ENCODE measurements at places on chromosomes 6 and 20. TPM values are rescaled to one million over a fixed set of nuclear protein-coding genes. Genes with fewer than 3 reads are reported as not detected.

DNA sequence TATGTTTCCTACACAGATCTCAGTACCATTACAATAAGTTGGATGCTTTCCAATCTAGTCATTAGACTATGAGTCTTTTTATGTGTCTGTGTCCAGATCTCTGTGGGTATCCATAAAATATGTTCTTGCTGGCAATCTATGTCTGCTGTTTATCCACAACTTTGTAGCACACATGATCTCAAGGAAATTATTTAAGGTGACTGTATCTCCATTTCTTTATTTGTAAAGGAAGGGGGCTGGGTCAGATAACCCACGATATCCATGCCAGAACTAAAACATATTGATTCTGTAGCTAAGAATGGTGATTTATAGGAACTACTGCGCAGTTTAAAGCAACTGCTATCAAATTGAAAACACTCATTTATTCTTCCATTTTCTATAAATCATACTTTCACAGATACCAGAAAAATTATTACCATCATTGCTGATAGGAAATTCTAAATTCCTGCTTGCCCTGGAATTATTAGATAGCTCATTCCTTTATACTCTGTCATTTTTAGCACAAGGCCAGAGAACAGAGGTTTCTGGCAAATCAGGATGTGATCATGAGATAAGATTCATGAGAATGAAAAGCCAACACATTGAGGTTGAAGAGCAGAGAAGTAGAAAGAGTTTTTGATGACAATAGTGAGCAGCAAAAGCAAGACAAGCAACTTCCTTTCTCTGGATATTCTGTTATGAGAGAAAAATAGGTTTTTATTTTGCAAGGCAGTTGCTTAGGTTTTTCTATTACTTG lies 851.4 kb upstream of the CITED2 start:
- H3K4me3 ChIP-seq, result no peak overlapping the region
- no peak for DNase-seq
- H3K27ac ChIP-seq, result no peak overlapping the region
- no peaks in the 10 kb centered on the region for H3K4me1 ChIP-seq
- H3K36me3 ChIP-seq, result no peaks in the 10 kb centered on the region

GRCh38 chr20:58883241-58883691 lies 30.8 kb downstream of the GNAS start:
- H3K4me3 ChIP-seq, result no peak overlapping the region
- no peaks in the 10 kb centered on the region for H3K36me3 ChIP-seq
- no peak for DNase-seq

- H3K27me3 ChIP-seq, result no peaks in the 10 kb centered on the region
- no peak overlapping the region for H3K4me3 ChIP-seq
- H3K36me3 ChIP-seq, result no peaks in the 10 kb centered on the region
- H3K4me1 ChIP-seq, result peaks cover 14% of the 10 kb centered on the region
- no peak for DNase-seq
- no peak overlapping the region for H3K27ac ChIP-seq
Observed at GRCh38 chr6:52616059-52616690, 39.3 kb upstream of the TRAM2 start.

- peak; percentile 74 for DNase-seq
- H3K27ac ChIP-seq, result no peak overlapping the region
- peak overlapping the region; percentile 4 for H3K4me3 ChIP-seq
Observed at GRCh38 chr6:34056305-34057108, 89.4 kb downstream of the GRM4 start.

DNA sequence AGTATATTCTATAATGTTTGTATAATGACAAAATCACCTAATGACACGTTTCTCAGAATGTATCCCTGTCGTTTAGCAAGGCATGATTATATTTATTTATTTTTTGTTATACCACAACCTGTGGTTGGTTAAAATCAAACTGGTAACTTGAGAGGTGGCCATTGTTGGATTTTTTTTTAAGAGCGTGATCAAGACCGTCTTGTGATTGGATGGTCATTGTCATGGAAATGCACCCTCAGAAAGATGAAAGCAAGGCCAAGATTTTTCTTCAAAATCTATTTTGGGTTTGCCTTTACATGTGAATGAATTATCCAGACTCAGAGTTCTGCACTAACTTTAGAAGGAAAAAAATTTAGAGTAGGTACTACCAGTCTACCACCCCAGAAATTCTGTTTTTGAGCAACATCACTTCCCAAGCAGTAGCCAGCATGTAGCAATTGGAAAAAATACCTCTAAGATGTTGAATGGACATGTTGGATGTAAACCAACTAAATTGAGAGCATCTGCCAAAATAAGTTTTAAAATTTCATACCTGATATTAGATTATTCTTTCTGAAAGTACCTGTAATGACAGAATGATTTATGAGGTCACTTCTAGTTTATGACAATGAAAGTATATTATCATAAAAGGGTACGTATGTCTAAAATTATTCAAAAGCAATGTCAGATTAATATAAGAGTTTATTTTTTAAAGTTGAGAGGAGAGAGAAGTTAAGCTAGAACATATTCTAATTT lies 50.8 kb downstream of the NCOA7 start:
- no peak overlapping the region for H3K4me3 ChIP-seq
- no peak for DNase-seq
- H3K4me1 ChIP-seq, result peaks cover 32% of the 10 kb centered on the region

- H3K27me3 ChIP-seq, result no peaks in the 10 kb centered on the region
- peaks cover 74% of the 10 kb centered on the region for H3K4me1 ChIP-seq
- no peak for DNase-seq
Observed at GRCh38 chr20:1390581-1391403, 2.1 kb downstream of the FKBP1A start.

DNA sequence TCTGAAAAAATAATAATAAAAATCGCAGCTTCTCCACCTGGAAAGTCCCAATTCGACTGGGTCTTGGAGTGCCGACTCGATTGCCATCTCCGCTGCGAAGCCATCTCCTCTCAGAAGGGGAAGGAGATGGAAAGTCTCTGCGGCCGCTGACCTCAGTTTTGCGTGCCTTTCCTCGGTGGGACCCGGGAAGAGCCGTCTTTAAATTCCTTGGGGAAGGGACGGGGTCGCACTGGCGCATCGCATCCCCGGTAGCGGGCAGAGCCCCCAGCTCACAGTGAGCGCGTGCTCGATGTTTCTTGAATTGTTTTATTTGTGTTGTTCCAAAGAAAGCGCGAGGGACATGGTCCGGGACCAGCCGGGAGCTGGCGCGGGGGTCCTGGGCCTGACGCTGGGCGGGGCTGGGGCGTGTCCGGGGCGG lies 270 bp upstream of the TIAM2 start:
- no peaks in the 10 kb centered on the region for H3K36me3 ChIP-seq
- peaks cover 30% of the 10 kb centered on the region for H3K27me3 ChIP-seq

DNA sequence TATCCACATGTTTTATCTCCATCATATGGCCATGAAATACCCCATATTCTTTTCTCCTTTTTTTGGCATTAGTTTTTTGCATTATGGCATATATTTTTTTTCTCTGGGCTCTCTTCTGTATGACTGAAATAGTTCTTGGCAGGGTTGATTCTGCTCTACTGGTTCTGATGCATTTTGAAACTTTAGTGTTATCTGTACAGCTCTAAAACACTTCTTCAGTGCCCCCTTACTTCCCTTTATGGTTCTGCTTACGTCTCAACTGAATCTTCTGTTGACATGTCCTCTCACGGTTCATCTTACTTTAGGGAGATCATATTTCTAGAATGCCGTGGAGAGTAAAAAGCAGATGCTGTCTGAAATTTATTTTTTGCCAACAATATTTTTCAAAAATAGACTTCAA lies 23.2 kb upstream of the TXNDC5 start:
- no peak overlapping the region for H3K4me3 ChIP-seq
- H3K27me3 ChIP-seq, result no peaks in the 10 kb centered on the region
- no peak for DNase-seq
- no peaks in the 10 kb centered on the region for H3K4me1 ChIP-seq
- H3K27ac ChIP-seq, result no peak overlapping the region

- no peaks in the 10 kb centered on the region for H3K36me3 ChIP-seq
- H3K27me3 ChIP-seq, result no peaks in the 10 kb centered on the region
- DNase-seq, result no peak
- no peak overlapping the region for H3K27ac ChIP-seq
- peaks cover 7% of the 10 kb centered on the region for H3K4me1 ChIP-seq
Observed at GRCh38 chr6:136083540-136083939, 166.6 kb downstream of the MTFR2 start.

GRCh38 chr20:13286052-13286451 lies 65.0 kb downstream of the ISM1 start:
- no peak for DNase-seq
- no peak overlapping the region for H3K27ac ChIP-seq
- no peak overlapping the region for H3K4me3 ChIP-seq
- H3K27me3 ChIP-seq, result no peaks in the 10 kb centered on the region

DNA sequence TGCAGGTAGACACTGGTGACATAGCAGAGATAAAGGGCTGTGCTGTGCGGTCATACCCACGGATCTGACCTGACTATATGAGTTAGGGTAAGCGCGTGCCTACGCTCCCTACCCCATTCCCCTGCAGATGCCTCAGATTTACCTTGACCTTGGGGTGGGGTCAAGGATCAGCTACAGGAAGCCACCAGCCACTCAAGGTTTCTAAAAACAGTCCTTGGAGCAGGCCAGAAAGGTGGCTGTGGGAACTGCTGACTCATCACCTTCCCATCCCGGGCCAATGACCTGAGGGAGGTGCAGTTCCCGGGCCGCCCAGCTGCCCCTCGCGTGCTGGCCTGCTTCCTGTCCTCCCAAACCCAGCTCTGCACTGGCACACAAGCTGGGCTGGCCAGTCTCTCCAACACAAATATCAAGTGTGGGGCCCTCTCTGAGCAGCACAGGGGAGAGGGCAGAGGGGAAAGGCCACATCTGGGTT lies 23.0 kb downstream of the KCNK5 start:
- no peaks in the 10 kb centered on the region for H3K36me3 ChIP-seq
- peaks cover 61% of the 10 kb centered on the region for H3K4me1 ChIP-seq
- H3K4me3 ChIP-seq, result no peak overlapping the region
- H3K27ac ChIP-seq, result peak overlapping the region; percentile 79
- peak; percentile 63 for DNase-seq
- no peaks in the 10 kb centered on the region for H3K27me3 ChIP-seq

DNA sequence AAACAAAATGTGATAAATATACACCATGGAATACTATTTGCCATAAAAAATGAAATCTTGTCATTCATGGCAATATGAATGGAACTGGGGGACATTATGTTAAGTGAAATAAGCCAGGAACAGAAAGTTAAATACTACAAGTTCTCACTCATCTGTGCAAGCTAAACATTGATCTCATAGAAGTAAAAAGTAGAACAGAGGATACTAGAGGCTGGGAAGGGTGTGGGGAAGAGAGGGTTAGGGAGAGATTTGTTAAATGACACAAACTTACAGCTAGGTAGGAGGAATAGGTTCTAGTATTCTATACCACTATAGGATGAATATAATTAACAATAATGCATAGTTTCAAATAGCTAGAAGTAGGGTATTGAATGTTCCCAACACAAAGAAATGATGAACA lies 61.0 kb downstream of the SLC22A2 start:
- H3K4me1 ChIP-seq, result no peaks in the 10 kb centered on the region
- no peaks in the 10 kb centered on the region for H3K36me3 ChIP-seq
- H3K27ac ChIP-seq, result no peak overlapping the region
- DNase-seq, result no peak

DNA sequence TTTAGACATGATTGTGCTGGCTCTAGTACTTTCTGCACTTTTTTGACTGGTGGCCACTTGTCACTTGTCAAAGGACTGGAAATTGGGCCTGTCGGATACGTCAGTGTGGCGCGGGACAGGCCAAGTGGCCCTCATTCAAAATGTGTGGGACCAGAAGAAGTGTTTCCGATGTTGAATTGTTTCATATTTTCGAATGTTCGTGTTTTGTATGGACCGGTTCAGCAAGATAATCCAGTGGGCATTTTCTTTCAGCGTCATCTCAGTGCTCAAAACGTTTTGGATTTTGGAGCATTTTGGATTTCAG lies 3.5 kb downstream of the KIF25 start:
- H3K27ac ChIP-seq, result no peak overlapping the region
- no peaks in the 10 kb centered on the region for H3K4me1 ChIP-seq
- no peak overlapping the region for H3K4me3 ChIP-seq
- DNase-seq, result peak; percentile 39
- H3K36me3 ChIP-seq, result no peaks in the 10 kb centered on the region
- peaks cover 7% of the 10 kb centered on the region for H3K27me3 ChIP-seq

DNA sequence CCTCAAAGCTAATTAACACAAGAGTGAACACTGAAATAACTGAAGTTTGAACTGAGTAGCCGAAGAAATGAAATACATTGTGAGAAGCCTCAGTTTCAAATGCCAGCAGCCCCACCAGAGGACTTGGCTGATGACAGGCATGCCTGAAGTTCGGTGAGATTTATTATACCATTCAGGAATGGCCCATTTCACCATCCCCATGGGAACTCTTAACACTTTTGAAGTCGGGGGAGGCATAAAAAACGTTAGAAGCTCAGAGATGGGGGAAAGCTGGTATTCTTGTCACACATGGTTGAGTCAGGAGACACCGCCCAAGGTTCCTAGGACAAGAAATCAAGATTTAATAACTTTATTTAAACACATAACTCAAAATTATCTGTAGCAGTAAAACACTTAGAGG lies 17.6 kb upstream of the SLC22A3 start:
- DNase-seq, result no peak
- no peak overlapping the region for H3K27ac ChIP-seq
- H3K36me3 ChIP-seq, result no peaks in the 10 kb centered on the region
- H3K4me3 ChIP-seq, result no peak overlapping the region
- H3K4me1 ChIP-seq, result no peaks in the 10 kb centered on the region

- peaks cover 19% of the 10 kb centered on the region for H3K4me1 ChIP-seq
- H3K4me3 ChIP-seq, result no peak overlapping the region
- H3K27ac ChIP-seq, result no peak overlapping the region
- H3K36me3 ChIP-seq, result peaks cover 17% of the 10 kb centered on the region
Observed at GRCh38 chr20:19807191-19807945, 49.3 kb downstream of the RIN2 start.

- H3K4me1 ChIP-seq, result no peaks in the 10 kb centered on the region
- no peak overlapping the region for H3K27ac ChIP-seq
- no peaks in the 10 kb centered on the region for H3K27me3 ChIP-seq
- DNase-seq, result no peak
Observed at GRCh38 chr6:88266126-88266525, 100.0 kb upstream of the CNR1 start.

GRCh38 chr6:30843611-30843998 lies 40.7 kb upstream of the DDR1 start:
- peak overlapping the region; percentile 20 for H3K27ac ChIP-seq
- peaks cover 19% of the 10 kb centered on the region for H3K4me1 ChIP-seq
- H3K36me3 ChIP-seq, result no peaks in the 10 kb centered on the region
- DNase-seq, result no peak
- H3K27me3 ChIP-seq, result no peaks in the 10 kb centered on the region
- no peak overlapping the region for H3K4me3 ChIP-seq

DNA sequence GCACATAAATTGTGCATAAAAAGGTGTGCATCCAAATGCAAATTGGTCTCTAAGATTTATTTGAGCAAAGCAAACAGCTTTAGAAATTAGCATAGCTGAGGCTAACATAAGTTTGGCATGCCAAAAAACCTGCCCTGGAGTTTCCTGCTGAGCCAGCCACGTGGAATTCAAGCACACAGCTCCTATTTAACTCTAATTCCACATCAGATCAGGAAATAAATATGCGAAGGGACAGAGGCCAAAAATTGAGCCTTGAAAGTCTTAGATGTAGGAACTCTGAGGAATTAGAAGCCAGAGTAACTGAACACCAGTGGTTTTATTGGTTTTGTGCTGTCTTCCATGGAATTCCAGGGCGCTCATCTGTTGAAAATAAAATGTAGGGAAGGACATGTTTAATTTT lies 19.6 kb downstream of the SOBP start:
- H3K4me1 ChIP-seq, result no peaks in the 10 kb centered on the region
- H3K27ac ChIP-seq, result no peak overlapping the region
- no peak overlapping the region for H3K4me3 ChIP-seq
- H3K27me3 ChIP-seq, result no peaks in the 10 kb centered on the region

Gene FOXC1
- total RNA-seq, result 2.3 TPM

Gene GNRH2
- not detected for total RNA-seq

Gene TGM3
- 0.32 TPM for total RNA-seq

Gene C6orf141
- 4.1 TPM for total RNA-seq

Gene ZFP57
- total RNA-seq, result not detected

Data from lower lobe of right lung (tissue), 2 donors.